SHP77 (cell line): ENCODE measurements at places on chromosomes 3 and 15.

DNA sequence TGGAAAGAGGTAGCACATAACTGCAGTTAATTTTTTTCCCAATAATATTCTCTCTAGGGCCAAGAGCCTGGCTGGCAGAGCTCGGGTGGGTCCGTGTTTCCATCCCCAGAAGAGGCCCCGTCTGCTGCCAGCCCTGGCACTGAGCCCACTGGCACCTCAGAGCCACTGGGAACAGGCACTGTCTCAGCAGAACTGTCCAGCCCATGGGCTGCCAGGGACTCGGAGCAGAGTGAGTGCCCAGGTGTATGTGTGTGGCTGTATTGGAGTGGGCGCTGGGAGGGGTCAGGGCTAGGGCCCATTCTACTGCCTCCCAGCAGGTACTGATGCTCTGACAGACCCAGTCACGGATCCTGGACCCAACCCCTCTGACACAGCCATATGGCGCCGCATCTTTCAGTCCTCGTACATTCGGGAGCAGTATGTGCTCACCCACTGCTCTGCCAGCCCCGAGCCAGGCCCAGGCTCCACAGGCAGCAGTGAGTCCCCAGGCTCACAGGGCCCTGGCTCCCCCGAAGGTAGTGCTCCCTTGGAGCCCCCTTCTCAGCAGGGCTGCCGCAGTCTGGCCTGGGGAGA, 8.9 kb downstream of the VWA5B2 start:
- no peak for DNase-seq

- no peak for DNase-seq
Measured at GRCh38 chr3:23991683-23992628, 46.9 kb downstream of the NR1D2 start.

- no peak for DNase-seq
Measured at GRCh38 chr3:191740712-191741111, 279.7 kb downstream of the PYDC2 start.

DNA sequence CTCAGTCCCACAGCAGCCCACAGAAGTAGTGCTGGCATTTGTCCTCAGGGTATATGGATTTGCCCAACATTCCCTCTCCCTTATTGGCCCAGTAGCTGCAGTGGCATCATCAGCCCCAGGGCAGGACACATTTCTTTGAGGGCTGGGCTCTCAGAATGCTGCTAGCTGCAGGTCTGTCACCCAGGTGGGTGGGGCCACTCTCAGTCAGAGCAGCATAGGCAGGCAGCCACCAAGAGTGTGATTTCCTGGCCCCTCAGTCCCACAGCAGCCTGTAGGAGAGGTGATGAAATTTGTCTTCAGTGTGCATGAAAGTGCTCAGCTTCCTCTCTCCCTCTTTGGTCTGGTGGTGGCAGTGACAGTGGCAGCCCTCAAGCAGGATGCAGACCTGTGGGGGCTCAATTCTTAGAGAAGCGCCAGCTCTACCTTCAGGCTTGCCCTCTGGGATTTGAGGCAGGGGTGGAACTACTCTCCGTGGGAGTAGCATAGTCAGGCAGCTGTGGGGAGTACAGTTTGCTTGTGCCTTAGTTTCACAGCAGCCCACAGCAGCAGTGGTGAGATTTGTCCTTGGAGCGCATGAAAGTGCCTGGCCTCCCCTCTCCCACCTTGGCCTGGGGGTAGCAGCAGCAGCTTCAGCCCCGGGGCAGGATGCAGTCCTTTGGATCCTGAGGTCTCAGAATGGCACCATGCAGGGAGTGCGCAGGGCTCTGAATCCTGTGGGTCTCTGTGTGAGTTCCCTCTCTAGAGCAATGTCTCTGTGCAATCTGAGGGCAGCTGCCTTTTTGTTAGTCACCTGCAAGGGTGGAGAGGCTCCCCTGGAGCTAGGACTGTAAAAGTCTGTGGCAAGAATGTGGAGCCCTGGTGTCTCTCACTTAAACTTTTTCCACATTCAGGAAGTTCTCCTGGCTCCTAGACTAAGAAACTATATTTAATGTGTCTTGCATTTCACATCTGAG, 1229.1 kb downstream of the ROBO2 start:
- DNase-seq = no peak

DNA sequence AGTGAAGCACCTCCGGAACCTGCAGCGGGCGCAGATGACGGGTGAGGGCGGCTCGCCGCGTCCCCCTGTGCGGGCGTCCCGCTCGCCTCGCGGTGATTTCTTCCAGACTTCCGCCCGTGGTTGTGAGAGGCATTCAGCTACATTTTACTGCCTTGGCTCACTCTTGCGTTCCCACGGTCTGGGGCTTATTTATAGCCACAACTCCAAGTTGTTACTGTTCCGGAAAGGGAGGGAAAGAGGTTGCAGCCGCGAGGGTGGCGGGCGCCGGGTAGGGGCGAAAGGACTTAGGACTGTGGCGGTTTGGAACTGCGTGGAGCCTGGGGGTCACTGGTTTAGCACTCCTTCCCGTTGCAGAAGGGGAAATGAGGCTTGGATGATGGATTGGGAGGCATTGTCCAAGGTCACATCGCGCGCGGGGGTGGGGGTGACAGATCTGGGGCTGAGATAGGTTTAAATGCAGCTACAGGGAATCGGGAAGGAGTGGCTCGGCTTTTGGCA, 1.1 kb downstream of the HES1 start:
- no peak for DNase-seq

GRCh38 chr15:85725019-85725418, 69.7 kb downstream of the KLHL25 start:
- DNase-seq = no peak

DNA sequence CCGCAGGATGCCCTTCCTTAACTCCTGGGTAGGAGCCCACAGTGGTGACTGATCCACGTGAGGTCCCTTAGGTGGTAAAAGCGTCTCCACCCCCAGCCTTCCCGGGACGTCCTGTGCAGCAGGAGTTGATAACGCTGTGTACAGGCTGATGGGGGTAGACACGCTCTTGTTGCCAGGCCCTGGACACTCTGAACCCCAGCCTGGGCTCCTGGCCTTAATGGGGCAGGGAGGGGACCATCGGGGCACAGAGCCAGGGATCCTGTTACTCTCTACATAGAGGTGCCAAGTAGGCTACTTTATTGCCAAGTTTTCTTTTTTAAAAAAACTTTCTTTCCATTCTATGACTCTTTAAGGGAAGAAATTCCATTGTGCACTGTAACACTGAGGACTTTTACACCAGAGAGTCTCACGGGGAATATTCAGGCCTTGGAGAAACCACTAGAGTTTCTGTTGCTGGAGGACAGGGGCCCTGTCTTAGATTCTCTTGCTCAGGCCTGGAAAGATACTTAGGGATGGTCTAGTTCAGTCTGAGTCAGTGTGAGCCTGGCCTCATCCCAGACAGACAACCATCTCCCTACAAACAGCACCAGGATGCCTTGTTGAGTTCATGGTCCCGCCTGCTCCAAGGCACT, 104.3 kb upstream of the RNU6-1 start:
- DNase-seq = no peak

GRCh38 chr3:54342676-54343075, 220.3 kb downstream of the CACNA2D3 start:
- peak; percentile 46 for DNase-seq

GRCh38 chr3:58591517-58592510, 14.6 kb upstream of the FAM107A start:
- no peak for DNase-seq

GRCh38 chr15:89090791-89091626, 2.8 kb downstream of the ABHD2 start:
- peak; percentile 45 for DNase-seq

GRCh38 chr3:149307435-149307783, 26.0 kb downstream of the TM4SF18 start:
- no peak for DNase-seq

GRCh38 chr3:133276594-133276993, 123.3 kb upstream of the BFSP2 start:
- DNase-seq = peak; percentile 33

DNA sequence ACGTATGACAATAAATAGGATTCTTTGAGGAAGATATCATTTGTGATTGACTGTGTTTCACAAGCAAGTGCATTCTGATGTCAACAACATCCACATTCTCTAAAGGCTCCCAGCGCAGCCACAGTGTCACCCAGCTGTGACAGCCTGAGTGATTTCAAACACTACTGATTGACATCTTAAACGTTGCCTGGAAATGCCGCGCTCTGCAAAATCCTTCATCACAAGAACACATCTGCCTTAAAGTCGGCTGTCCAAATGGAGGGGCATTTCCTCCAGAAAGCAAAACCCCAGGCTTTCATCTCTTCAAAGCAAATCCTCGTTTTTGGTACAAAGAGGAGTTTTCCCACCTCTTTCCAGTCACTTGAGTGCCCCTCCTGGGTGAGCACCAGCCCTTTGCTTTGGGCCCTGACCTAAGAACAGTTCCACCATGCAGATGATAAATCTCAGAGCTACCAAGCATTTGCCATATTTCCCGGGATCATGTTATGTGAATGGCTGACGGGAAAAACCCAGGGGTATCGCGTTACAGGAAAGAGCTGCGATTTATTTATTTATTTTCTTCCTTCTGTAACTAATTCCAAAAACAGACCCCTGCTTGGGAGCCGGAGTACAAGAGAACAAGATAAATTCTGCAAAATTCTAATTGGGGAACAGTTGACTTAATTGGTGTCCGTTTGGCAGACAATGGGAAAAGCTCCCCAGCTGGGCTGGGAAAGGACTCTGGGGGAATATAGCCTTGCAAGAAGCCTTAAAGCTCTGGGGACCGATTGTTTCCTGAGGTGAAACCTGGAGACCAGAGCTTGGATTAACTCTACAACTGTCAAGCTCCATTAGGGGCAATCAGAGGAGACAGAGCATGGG, 703.8 kb upstream of the NR2F2 start:
- DNase-seq = peak; percentile 11

- no peak for DNase-seq
Measured at GRCh38 chr3:57893668-57894067, 114.6 kb upstream of the FLNB start.

- DNase-seq = no peak
Measured at GRCh38 chr3:32127219-32127826, 20.9 kb downstream of the GPD1L start.

DNA sequence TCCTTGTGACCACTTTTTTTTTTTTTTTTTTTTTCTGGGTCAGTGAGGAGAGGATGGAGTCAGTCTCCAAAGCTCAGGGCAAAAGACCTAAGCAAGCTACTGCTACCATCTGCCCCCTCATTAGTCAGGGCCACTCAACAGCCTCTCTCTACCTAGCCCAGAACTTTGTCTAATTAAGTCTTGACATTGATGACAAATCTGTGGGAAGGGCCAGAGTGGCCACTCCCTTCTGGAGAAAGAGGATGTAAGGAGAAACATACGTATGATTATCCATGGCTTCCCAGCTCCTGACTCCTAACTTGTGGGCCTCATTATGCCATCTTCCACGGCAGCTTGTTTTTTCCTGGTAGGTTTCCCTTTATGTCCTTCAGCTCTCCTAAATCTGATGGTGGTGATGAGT, 37.9 kb downstream of the NR1I2 start:
- DNase-seq = no peak

DNA sequence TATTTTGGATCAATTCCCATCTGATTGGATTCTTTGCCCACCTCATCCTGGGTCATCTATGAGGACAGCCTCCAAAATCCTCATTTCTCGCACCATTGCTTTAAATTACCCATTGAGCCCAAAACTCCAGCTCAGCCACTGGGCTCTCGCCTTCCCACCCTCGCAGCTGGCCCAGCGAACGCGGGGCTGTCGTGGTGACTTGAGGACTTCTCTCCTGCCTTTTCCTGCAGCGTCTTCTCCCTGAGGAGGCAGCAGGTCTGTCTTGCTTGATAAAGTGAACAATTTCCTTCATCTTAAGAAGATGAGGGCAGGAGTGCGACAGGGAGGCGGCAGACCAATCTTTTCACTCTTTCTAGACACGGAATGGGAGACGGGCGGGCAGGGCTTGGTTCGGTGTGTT, 33.0 kb upstream of the SNRPA1 start:
- no peak for DNase-seq
